ENCODE measurements at places on chromosomes 12 and 14. TPM values are rescaled to one million over a fixed set of nuclear protein-coding genes. Genes with fewer than 3 reads are reported as not detected.

- no peak for DNase-seq
These were observed 141.8 kb downstream of the ZFP36L1 start for GRCh38 chr14:68651075-68651474.

- DNase-seq, result no peak
These were observed 39.8 kb downstream of the BORCS5 start for GRCh38 chr12:12396694-12397093.

DNA sequence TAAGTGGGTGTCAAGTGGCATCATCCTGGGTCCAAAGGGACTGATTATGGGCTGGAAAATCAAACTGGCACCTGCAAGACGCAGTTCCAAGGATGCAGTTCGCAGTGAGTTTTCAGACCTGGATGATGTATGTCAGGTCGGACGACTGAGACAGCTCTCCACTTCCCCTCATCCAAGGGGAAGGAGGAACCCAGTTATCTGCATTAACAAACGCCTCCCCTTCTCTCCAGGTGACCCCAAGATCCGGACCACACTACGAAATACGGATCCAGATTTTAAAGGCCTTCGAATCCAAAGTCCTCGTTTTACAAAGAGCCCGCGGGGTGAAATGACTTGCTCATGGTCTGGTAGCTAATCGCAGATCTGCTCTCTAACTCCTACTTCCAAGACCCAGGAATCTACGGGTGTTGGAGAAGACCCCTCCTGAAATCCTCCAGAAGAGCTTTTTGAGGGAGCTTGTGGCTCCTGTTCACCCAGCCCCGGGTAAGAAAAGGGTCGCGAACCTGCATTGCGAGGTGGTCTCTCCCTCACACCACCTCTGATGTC lies 460 bp upstream of the SYNE2 start:
- no peak for DNase-seq

SLC38A4 gene
- 12.0 TPM for total RNA-seq

DNA sequence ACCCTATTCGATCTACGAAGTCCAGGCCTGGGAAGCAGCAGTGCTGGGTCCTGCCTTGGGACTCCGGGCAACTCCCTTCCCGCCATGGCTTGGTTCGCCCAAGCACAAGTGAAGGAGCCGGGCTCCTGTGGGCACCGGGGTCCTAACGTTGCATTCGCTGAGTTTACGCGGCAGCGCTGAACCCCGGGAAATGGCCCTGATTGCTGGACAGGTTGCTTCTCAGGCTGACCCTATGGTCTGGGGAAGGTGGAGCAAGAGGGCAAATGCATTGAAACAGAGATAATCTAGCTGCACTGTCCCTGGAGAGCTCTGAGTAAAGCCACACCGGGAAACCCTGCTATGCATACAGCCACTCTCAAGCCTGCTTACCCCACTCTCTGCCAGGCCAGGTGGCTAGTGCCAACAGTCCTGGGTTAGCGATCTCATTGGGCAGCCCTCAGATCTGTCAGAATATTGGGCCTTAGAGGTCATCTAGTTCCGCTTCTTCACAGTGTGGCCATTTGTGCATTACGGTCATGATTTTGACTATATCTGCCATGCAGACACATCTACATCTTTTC lies 11.3 kb downstream of the SYNE3 start:
- no peak for DNase-seq

ST8SIA1 gene
- total RNA-seq, result not detected

B3GNT4 gene
- total RNA-seq, result 0.39 TPM

STON2 gene
- not detected for total RNA-seq

FRMD6 gene
- total RNA-seq, result 449 TPM

IRAK3 gene
- total RNA-seq, result 1.0 TPM

DNA sequence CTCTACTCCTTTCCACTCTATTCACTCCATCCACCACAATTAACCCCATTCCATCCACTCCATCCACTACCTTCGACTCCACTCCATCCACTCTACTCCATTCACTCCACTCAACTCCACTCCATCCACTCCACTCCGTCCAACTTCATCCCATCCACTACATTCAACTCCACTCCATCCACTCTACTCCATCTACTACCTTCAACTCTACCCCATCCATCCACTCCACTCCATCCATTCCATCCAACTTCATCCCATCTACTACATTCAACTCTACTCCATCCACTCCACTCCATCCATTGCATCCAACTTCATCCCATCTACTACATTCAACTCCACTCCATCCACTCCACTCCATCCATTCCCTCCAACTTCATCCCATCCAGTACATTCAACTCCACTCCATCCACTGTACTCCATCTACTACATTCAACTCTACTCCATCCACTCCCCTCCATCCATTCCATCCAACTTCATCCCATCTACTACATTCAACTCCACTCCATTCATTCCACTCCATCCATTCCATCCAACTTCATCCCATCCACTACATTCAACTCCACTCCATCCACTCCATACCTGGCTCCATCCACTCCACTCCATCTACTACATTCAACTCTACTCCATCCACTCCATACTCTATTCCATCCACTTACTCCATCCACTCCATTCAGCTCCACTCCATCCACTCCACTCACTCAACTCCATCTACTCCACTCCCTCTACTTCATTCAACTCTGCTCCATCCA lies 16.4 kb downstream of the HNF1A start:
- no peak for DNase-seq

STX2 gene
- 36.8 TPM for total RNA-seq

DNA sequence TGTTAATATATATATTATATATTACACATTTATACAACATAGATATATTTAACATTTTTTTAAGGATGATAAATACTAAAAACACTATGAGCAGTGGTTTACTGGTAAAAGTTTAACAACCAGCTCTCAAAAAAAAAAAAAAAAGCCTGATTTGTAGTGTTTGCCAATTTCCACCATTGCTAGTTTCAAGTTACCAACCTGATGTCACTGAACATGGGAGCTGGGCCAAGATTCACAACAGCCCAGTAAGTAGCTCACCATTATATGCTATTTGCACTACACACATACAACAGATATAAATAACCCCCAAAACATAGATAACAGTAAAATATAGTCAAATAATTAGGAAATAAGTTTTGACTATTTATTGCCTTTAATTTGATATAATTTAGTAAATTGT lies 28.9 kb upstream of the TMX1 start:
- no peak for DNase-seq

- DNase-seq, result no peak
These were observed at the start of gene MDGA2 for GRCh38 chr14:47675466-47676314. TSS of gene MDGA2 (minus strand) at chr14:47675605.

- DNase-seq, result no peak
These were observed 12.2 kb downstream of the DEGS2 start for GRCh38 chr14:100147181-100147631.

- no peak for DNase-seq
These were observed 33.1 kb downstream of the KCNA5 start for GRCh38 chr12:5076761-5077160.

- DNase-seq, result no peak
These were observed 78.4 kb downstream of the NTF3 start for GRCh38 chr12:5510251-5510805.

- no peak for DNase-seq
These were observed 657.8 kb downstream of the GALC start for GRCh38 chr14:87334997-87335685.

- DNase-seq, result no peak
These were observed 168.7 kb downstream of the DPY19L2 start for GRCh38 chr12:63499567-63499966.

DNA sequence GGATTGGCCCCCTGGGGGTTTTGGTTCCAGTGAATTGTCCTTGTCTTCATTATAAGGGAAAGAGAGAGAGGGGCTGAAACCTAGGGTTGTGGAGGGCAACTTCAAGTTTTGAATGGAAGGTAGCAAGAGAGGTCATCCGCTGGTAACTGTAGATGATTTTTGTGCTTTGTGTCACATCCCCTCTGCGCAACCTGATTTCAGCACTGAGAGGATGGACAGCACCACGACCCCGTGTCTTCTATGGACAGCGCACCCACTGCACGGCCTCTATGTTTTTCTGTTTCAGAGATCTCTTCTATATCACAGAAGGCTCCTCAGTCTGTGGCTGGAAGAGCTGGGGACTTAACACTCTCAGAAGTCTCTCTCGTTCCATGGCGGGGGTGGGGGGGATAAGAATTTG lies 127.0 kb upstream of the RPH3A start:
- no peak for DNase-seq

DNA sequence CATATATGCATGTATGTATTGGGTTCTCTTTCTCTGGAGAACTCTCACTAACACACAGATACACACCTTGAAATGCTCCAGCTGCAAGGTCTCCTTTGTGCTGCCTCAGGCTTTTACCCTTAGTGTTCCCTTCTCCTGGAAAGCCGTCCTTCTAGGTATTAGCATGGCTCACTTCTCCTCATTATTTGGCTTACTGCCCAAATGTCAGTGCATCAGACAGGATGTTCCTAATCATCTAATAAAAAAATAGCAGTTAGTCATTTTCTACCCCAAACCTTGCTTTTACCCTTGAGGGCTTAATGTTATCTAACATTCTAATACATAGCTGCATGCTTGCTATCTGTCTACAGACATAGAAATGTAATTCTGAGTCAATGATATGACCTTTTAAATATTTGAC lies 109.0 kb upstream of the SLC16A7 start:
- peak; percentile 20 for DNase-seq

GRCh38 chr12:119661882-119662281 lies 6.1 kb upstream of the PRKAB1 start:
- no peak for DNase-seq

Data from HFFc6 (cell line).